T-cell (primary cell): ENCODE measurements at places on chromosomes 13 and 19. TPM values are rescaled to one million over a fixed set of nuclear protein-coding genes. Genes with fewer than 3 reads are reported as not detected.

CCL25 gene
- not detected for total RNA-seq

C19orf67 gene
- 0.98 TPM for total RNA-seq

PRKCG gene
- total RNA-seq: 0.15 TPM

ZNF536 gene
- total RNA-seq: 0.06 TPM

GRCh38 chr13:101555610-101556009, 103.1 kb downstream of the ITGBL1 start:
- DNase-seq: no peak

DNA sequence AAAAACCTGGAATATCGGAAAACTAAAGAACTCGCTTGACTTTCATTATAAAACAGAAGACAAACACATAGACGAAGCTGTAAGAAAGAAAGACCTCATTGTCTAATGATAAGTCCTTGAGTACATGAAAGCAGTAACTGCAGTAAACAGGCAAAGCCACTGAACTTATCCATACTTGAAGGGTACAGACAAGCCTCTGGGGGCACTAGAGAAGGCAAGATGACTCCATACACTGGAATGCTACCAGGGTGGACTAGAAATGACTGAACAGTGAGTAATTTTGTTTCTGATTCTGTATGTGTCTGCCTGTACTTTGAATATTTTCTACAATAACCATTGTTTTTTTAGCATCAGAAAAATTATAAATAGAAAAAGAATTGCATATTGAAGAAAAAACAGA, 507.9 kb downstream of the UQCRFS1 start:
- no peak for DNase-seq

DNA sequence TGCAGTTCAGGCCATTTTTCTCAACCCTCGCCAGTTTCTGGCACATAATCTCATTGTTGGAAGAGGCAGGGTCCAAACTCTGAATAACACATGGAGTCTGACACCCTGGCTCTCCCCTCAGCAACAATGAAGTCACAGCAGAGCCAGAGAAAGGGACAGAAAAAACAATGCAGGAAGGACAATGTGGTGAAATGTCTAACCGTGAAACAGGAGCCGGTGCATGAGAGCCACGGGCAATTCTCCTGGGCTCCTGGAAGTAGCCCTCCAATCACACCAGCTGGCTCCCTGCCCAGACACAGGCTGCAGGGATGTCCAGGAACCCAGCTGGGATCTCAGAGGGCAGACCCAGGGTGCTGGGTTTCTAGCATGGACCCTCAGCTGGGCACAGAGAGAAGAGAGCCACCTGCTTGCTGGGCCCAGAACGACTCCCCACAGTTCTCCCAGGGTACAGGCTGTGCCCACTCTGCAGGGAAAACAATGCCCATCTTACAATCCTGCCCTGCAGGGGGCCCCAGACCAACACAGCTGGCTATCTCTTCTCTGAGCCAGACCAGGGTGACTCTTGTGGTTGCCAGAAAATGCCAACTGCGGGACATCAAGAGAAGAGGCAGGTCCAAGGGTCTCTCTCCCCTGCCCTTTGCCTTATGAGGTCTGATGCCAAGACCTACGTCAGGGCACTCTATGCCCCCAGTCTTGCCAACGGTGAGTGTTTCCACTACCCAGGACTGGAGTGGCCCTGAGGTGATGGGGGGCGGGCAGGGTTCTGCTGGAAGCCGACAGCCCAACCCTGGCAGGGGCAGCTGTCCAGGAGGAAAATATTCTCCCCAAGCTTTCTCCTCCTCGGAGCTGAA, 64.5 kb downstream of the CEBPG start:
- no peak for DNase-seq

DNA sequence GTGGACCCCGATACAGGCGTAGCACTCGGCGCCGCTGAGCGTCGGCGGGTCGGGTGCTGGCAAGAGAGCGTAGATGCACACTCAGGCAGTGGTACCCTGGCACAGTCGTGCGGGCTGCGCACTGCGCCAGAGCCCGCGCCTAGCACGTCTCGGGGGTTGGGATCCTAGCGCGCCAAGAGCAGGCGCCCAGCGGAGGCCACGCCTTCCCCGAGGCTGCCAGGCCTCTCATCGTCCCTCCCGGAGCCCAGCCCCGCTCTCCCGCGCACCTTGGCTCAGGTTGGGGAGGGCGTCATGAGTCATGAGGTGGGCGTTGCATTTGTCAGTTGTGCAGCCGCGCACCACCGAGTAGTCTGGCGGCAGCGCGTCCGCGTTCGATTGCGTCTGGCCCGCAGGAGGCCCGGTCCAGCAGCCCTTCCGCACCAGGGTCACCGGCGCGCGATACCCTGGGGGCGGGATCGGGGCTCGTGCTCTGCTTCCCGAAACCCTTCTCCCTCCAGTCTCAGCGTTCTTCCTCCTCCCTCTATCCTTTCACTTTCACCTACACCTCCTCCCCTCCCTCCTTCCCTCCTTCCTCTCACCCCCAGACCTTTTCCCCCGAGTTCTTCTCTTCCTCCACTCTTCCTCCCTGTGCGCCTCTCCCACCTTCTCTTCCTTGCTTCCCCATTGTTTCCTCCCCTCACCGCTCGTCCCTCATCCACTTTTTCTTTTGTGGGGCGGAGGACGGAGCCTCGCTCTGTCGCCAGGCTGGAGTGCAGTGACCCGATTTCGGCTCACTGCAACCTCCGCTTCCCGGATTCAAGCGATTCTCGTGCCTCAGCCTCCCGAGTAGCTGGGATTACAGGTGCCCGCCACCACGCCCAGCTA, 3.5 kb downstream of the LYPD5 start:
- DNase-seq: peak; percentile 34

DNA sequence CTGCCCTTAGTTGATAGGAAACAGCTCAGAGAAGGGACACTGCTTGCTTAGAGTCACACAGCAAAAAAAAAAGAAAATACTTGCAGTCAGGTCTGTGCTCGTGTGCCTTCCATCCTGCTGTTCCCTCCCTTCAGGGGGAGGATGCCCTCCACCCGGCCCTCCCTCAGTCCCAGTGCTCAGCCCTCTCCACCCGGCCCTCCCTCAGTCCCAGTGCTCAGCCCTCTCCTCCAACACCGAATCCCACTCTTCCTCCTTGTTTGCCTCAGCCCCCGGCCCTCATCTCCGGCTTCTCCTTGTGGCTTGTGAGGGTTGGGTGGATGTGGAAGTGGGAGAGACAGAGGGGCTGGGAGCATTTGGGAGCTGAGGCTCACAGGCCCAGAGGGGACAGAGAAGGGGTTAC, 5.8 kb downstream of the TFPT start:
- DNase-seq: no peak

DNA sequence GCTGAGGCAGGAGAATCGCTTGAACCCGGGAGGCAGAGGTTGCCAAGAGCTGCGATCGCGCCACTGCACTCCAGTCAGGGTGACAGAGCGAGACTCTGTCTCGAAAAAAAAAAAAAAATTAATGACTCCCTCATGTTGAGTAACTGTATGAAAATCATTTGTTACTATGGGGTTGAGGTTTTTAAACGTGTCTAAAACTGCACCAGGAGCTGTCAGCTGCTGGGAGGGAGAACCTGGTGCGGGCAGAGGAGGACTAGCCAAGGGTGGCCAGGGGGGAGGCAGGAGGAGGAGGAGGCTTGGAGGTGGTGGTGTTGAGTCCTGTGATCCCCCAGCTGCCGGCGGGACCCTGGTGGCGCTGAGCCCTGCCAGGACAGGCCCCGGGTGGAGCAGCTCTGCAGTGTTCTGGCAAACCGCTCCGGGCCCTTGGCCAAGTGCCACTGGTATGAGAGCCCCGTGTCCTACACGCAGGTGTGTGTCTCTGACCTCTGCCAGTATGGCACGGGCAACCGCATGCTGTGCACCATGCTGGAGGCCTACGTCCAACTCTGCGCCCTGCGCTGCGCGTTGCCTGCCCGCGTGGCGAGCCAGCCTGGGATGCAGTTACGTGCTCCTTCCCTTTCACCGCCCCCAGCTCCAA, 17.1 kb upstream of the FXYD3 start:
- no peak for DNase-seq

- DNase-seq: no peak
These were observed 253.4 kb downstream of the SLITRK6 start for GRCh38 chr13:85545771-85546170.
